ENCODE measurements at places on chromosomes 16 and 17.

DNA sequence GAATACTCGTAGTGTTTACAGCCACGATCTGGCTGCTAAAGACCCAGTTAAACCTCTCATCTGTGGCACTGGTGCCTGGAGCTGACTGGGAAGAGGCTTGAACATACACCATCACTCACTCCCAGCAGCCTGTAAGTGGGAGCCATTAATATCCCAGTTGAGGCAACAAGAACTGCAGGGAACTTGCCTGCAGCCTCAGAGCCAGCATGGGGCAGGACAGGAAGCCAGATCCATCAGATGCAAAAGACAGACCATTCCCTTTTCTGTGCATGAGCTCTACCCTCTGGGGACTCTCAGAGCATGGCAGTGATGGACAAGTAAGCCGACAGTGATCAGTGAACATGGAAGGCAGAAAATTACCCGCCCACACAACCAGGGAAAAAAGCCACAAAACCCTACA lies 91.8 kb downstream of the TMEM132E start:
- DNase-seq = no peak

DNA sequence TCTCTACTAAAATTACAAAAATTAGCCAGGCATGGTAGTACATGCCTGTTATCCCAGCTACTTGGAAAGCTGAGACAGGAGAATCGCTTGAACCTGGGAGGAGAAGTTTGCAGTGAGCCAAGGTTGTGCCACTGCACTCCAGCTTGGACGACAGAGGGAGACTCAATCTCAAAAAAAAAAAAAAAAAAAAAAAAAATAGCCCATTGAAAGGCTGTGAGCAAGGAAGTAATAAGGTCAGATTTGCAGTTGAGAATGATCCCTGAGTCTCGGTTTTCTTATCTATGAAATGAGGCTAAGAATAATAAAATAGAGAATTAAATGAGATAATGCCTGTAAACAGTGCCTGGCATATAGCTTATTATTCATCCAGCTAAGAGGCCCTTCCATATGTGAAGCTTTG lies 1.3 kb upstream of the PDK2 start:
- no peak for DNase-seq

DNA sequence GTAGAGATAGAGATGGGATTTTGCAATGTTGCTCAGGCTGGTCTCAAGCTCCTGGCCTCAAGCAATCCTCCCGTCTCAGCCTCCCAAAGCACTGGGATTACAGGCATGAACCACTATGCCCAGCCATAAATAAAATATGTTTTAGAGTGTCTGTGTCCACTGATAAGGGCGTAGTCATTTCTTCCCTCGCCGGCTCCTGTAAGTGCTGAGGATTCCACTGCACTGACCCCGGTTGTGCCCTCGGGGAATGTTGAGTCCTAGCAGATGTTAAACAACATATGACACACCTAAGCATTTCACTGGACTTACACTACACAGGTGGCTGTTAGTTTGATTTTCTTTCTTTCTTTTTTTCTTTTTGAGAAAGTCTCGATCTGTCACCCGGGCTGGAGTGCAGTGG lies 5.6 kb upstream of the SHMT1 start:
- DNase-seq = no peak

DNA sequence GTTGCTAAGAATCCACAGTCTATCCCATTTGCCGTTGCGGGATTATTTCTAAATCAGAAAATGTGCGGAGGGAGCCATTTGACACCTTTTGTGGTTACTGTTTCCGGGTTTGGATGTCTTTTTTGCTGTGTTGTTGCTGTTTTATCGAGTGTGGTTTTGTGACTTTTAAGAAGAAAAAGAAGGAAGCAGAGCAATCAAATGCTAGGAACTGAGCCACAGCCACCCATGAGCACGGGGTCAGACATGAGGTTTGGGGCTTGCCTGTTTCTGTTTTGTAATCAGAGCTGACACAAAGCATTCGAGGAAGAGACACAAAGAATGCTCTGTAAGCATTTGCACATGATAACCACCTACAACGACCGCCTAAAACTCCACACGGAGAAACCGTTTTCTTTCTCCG lies 53.1 kb upstream of the CHMP6 start:
- DNase-seq = no peak

GRCh38 chr16:56932721-56933619 lies 1.0 kb downstream of the HERPUD1 start:
- DNase-seq = peak; percentile 71

- no peak for DNase-seq
These were observed 39.0 kb downstream of the IQCK start for GRCh38 chr16:19757026-19757425.

- no peak for DNase-seq
These were observed 26.0 kb upstream of the B4GALNT2 start for GRCh38 chr17:49106321-49107210.

- DNase-seq = no peak
These were observed 80.5 kb upstream of the CLEC18B start for GRCh38 chr16:74501484-74502478.

- no peak for DNase-seq
These were observed 74.0 kb upstream of the GSE1 start for GRCh38 chr16:85539084-85539483.

GRCh38 chr17:62931101-62931500 lies 34.9 kb upstream of the TANC2 start:
- DNase-seq = no peak
